ENCODE measurements at places on chromosomes 7 and 10.

GRCh38 chr10:86391986-86392722, 25.6 kb upstream of the GRID1 start:
- DNase-seq, result no peak

- DNase-seq, result no peak
Observed at GRCh38 chr7:118609207-118609606, 384.7 kb downstream of the ANKRD7 start.

DNA sequence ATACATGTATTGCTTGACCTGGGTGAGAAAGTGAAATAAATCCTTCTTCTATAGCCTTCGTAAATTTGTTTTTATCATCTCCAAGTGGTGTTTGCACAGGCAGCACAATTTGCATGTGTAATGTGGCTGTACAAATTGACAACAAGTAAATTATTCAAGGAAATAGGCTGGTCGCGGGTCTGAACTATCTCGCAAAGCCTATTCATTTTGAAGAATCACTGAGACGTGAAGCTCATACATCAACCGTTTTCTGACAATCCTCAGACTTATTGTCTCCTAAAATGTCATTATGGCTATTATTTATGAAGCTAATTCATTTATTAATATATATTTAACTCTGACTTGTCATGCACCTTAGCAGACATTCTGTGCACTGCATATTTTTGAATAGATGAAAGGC, 16.2 kb upstream of the FAM204A start:
- DNase-seq, result no peak

DNA sequence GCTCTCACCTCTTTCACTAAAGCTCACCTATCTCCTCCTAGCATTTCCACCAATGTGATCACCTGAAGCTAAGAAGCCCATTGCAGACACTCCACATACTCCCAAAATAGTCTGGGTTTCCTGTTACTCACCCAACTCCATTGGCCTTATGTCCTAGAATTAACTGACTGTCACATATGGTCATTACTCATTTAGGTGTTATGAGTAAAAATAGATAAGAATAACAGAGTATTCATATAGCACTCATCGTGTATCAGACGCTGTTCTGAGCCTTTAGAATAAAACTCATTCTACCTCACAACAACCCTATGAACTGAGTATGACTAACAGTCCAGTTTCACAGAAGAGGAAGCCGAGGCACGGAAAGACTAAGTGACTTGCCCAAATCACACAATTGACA, 174.2 kb upstream of the NPVF start:
- no peak for DNase-seq

- no peak for DNase-seq
Observed at GRCh38 chr7:69678494-69679187, 80.4 kb downstream of the AUTS2 start.

DNA sequence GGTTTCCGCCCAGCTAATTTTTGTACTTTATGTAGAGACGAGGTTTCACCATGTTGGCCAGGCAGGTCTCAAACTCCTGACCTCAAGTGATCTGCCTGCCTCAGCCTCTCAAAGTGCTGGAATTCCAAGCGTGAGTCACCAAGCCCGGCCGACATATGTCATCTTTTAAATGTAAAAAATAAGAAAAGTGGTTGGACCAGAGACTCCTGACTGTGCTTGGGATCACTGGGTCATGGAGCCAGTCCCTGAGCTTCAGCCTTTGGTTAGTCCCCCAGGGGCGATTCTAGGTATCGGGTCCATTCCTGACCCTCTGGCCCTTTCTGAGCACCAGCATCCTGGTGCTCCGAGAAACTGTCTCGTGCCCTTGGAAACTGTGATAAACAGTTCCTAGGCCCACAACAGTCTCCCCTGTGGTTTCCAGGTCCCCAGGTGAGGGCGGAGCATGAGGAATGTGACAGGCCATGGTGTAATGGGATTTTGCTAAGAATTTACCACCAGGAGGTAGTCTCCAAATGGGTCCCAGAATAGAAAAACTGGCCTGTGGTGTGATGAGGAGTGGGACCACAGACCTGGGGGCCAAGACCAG, 32.8 kb downstream of the UBTD1 start:
- DNase-seq, result peak; percentile 4

DNA sequence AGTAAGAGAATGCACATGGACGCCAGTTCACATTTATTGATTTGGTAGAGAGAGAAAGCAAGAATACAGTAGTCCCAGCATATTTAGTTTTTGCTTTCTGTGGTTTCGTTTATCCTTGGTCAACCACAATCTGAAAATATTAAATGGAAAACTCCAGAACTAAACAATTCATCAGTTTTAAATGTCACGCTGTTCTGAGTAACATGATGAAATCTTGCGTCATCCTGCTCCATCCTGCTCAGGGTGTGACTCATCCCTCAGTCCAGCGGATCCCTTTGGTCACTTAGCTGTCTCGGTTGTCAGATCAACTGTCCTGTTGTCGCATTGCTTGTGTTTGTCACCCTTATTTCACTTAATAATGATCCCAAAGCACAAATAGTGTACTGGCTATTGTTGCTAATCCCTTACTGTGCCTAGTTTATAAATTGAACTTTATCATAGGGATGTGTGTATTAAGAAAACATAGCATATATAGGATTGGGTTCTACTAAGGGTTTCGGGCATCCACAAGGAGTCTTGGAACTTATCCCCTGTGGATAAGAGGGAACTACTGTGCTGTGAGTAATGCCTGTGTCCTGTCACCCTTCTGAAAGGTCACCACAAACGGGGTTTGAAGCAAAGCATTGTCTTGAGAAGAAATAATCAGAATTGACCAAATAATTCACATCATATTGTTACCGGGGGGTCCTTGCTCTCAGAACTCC, 73.6 kb downstream of the OTUD1 start:
- no peak for DNase-seq

DNA sequence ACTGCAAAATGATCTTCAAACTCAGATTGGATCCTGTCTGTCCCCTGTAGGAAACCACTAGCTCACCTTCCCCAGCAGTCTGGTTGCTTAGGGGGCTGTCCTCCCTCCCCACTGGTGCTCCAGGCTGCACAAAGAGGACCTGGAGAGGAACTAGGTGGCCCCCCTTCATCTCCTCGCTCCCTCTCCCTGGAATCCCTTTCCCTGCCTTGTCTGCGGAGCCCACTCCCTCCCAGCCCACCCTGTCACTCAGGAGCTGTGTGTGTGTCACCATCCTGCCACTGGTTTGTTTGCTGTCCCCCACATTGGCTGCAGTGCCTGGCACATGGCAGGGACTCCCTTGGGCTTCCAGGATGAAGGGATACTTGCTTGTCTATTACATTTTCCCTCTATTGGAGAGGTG, 35.5 kb upstream of the ZMIZ2 start:
- no peak for DNase-seq

- DNase-seq, result no peak
Observed at GRCh38 chr10:100043344-100043743, 33.6 kb upstream of the DNMBP start.

- DNase-seq, result no peak
Observed at GRCh38 chr10:31490858-31491504, 172.0 kb downstream of the ZEB1 start.

All from aorta (tissue), 5 donors.